Stimulated activated CD8-positive, alpha-beta memory T cell treated with anti-CD3 and anti-CD28 coated beads, Interleukin-7, amount 100 ng/mL, for 1 hour (primary cell): ENCODE measurements at places on chromosomes 2 and 18.

- no peak for DNase-seq
These were observed 63.6 kb upstream of the CAVIN2 start for GRCh38 chr2:191910518-191910917.

- no peak for DNase-seq
These were observed 218 bp downstream of the DGKD start for GRCh38 chr2:233354500-233354924.

DNA sequence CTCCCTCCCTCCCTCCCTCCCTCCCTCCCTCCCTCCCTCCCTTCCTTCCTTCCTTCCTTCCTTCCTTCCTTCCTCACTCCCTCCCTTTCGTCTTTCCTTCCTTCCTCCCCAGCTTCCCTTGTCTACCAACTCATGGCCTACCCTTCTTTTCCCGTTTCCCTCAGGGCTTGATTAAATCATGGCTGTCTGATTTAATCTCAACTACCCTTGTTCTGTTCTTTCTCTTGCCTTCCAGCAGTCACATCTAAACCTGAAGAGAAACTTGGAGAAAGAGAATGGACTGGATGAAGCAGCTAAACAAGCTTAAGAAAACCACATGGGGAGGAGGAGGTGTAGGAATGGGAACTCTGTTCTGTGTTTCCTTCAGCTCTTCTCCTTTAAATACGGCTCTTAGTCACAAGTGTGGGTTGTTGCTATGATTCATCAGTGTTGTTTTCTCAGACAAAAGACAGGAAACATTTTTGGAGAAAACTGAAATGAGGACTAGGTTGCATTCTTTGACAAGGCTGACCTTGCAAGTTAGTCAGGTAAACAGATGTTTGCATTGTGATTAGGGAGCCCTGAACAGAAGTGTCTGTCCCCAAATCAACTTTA is 177.9 kb downstream of the LRRTM1 start:
- no peak for DNase-seq

- no peak for DNase-seq
These were observed 45.9 kb upstream of the ITGA6 start for GRCh38 chr2:172381275-172382027.

DNA sequence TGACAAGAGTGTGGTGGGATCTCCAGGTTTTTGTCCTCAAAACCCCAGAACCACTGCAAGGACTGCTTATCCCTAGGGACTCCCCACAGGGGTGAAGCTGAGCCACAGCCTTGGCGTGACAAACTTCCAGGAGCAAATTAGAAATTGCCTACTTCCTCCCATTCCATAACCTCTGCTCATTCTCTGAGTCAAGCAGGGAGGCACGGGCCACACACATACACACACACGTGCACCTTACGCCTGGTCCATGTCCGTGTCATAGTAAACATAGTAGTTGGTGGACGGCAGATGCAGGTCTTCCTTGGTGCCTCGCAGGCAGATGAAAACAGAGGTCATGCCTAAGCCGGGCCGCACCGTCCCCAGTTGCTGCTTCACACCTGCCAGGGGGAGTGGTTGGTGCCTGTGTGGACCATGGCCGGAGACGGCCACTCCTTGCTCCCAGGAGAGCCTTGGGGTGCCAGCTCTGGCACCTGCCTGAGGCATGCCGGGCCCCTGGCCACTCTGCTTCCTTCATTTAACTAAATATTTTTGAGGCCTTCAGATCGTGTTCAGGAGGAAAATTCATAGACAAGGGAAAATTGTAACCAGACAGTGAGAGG is 9.9 kb downstream of the RETSAT start:
- no peak for DNase-seq

GRCh38 chr2:200306196-200306930 is at the start of gene SPATS2L:
SPATS2L (plus strand) TSS chr2:200306693; CDS start chr2:200389245, 82,552 bp downstream.
- no peak for DNase-seq

- no peak for DNase-seq
These were observed 60.4 kb downstream of the BIN1 start for GRCh38 chr2:127046579-127046978.

GRCh38 chr2:160498137-160498536 is 4.5 kb upstream of the RBMS1 start:
- DNase-seq = no peak

DNA sequence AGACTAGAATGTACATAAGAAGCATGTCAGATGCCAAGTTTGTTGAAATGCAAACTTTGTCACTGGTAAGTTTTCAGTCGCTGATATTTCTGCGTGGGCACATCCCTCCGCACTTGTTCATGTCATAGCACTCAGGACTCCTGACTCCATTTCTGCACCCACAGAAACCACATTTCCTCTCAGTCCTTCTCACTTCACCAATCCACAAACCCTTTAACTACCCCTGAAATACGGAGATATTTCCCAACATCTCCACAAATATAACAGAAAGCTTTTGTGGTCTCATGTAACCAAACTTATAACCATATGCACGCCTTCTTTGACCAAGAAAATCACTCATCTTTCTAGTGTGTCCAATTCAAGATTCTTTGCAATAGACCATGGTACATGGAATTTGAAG is 276.9 kb upstream of the ERBB4 start:
- no peak for DNase-seq

DNA sequence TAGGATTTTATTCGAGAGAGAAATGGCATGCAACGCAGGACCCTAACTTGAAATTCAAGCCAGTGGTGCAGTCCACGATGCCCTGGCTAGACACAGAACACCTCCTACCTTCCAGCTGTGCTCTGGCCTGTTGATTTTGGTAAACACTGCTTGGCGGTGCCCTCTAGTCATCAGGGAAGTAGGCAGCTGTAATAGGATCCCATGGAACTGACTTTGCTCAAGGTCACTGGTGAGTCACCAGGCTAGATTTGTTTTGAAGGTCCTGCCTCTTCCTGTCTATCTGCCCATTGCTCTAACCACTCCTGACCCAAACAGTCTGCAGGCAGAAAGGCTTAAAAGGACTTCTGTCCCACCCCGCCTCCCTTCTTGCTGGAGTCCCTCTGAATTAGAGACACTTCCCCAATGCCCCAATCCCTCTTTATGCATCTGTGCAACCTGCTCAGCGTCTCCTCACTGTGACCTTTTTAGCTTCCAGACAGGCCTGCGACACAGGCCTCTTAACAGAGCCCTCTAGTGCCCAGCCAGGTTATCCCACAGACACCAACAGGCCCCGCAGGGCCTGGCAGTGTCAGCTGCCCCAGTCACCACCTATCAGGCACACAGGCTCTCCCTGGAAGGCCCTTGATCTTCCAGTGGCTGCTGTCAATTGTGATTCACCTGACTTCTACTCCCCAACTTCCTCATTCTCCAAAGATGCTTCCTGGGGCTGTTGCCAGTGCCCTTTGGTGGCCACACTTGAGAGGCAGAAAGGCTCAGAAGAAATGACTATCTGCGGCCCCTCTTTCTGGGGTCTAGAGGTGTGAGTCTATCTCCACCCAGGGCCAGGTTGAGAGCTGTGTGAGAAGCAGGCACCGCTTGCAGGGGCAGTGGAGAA is 5.2 kb downstream of the TMEM127 start:
- DNase-seq = no peak

DNA sequence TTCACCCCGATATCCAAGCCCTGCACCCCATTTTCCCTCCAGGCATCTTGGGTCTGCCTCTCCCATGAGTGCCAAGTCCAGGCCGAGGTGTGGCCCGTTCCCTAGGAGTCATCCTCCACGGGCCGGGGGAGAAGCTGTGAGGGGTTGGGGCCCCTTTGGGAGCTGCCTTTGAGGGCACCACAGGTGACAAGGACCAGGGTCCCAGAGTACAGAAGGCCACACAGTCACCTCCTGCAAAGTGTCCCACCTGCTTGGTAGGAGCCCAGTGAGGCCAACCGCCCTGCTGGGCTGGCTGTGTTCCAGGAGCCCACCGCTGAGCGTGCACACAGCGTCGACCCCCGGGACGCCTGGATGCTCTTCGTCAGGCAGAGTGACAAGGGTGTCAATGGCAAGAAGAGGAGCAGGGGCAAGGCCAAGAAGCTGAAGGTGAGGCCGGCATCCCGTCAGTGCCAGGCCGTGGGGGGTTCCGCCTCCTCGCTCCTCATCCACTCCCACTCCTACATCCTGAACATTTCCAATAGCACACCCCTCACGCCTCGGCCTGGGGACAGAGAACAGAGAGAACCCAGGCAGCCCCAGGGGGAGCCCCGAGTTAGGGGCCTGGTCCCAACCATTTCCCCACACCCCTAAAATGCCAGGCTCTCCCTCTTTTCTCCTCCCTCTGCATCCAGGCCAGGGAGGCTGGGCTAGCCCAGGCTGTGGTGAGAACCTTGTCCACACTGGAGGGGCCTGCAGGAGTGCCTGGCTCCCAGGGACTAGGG is 2.7 kb downstream of the ERFE start:
- DNase-seq = no peak

- DNase-seq = no peak
These were observed 10.2 kb downstream of the NEDD4L start for GRCh38 chr18:58054041-58054781.

DNA sequence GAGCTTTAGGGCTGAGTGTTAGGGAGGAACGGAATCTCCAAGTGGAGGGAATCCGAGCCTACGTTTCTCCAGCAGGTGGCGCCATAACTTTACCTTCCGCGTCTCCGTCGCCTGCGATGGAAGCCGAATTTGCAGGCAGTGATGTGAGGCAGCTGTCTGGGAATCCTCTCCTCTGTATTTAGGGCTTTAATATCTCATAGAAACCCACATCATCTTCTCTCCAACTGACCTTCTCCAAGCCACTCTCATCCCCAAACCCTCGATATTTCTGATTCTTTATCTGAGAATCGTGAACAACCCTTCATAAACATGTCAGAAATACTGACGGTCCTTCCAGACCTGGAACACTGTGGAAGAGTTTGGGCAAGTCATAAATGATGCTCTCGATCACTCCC is 27.5 kb downstream of the SIX2 start:
- peak; percentile 53 for DNase-seq

GRCh38 chr2:180554330-180554729 is 426.1 kb upstream of the UBE2E3 start:
- no peak for DNase-seq

GRCh38 chr2:131588152-131588873 is 60.6 kb downstream of the CCDC74A start:
- no peak for DNase-seq

- DNase-seq = no peak
These were observed 40.3 kb upstream of the AFF3 start for GRCh38 chr2:100182494-100183361.

DNA sequence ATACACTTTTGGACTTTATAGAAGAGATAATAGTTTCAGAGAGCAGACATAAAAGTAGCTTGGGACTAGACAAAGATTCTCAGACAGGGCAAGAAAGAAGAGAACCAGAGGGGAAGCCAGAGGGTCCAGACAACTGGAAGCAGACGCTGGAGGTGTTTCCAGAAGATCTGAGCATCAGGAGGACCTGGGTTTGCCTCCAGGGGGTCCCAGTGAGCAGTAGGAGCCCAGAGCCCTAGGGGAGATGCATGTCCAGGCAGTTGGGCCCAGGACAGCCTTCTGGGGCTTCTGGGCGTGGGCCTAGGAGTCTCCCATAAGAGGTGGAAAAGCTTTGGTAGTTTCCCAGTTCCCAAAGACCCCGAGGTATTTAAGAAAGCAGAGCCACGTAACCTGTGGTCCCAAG is 251.2 kb upstream of the ID2 start:
- DNase-seq = no peak

GRCh38 chr18:69898241-69898861 is 49.3 kb downstream of the CD226 start:
- no peak for DNase-seq

GRCh38 chr2:66428986-66429612 is 5.8 kb upstream of the MEIS1 start:
- no peak for DNase-seq

DNA sequence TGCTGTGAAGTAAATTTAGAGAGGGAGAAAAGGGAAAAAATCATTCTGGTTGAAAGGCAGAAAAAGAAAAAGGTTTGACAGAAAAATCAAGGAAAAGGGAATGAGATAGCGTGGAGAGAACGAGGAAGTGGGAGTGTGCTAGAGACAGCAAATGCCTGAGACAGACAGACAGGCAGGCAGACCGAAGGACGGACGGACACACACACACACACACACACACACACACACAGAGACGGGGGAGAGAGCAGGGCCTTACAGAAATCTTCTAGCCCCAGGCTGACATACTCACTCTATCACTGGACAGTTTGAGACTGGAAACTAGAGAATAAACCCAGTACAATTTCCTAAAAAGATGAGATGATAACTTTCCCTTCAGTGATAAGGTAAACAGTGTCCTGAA is 238.4 kb downstream of the ZNF521 start:
- DNase-seq = no peak
